ENCODE measurements at places on chromosomes 13 and 19.

- DNase-seq: no peak
Measured at GRCh38 chr13:39510316-39510695, 92.7 kb downstream of the LHFPL6 start.

- peak; percentile 66 for DNase-seq
Measured at GRCh38 chr19:6464070-6464873, at the start of gene CRB3. Gene CRB3 (plus strand): TSS chr19:6464271. CDS start chr19:6464702, 431 bp downstream.

GRCh38 chr13:44431150-44431549 is 57.5 kb downstream of the SERP2 start:
- no peak for DNase-seq

- no peak for DNase-seq
Measured at GRCh38 chr13:20964904-20965303, 62.4 kb upstream of the XPO4 start.

GRCh38 chr19:13712767-13713201 is 51.5 kb upstream of the MRI1 start:
- DNase-seq: no peak

DNA sequence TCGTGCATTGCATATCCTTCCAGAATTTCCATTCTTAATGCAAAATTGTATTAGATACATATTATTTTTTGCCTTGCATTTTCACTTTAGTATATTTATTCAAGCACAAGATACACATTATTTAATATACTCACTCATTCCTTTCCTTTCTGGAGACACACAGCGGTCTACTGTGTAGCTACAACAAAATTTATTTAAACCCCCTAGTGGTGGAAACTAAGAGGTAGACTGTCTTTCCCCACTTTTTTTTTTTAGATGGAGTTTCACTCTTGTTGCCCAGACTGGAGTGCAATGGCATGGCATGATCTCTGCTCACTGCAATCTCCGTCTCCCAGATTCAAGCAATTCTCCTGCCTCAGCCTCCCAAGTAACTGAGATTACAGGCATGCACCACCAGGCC is 2040.3 kb upstream of the PCDH20 start:
- no peak for DNase-seq

GRCh38 chr13:108566413-108567170 is 62.8 kb upstream of the MYO16 start:
- DNase-seq: no peak

- DNase-seq: no peak
Measured at GRCh38 chr19:32404933-32405430, 588 bp upstream of the DPY19L3 start.

DNA sequence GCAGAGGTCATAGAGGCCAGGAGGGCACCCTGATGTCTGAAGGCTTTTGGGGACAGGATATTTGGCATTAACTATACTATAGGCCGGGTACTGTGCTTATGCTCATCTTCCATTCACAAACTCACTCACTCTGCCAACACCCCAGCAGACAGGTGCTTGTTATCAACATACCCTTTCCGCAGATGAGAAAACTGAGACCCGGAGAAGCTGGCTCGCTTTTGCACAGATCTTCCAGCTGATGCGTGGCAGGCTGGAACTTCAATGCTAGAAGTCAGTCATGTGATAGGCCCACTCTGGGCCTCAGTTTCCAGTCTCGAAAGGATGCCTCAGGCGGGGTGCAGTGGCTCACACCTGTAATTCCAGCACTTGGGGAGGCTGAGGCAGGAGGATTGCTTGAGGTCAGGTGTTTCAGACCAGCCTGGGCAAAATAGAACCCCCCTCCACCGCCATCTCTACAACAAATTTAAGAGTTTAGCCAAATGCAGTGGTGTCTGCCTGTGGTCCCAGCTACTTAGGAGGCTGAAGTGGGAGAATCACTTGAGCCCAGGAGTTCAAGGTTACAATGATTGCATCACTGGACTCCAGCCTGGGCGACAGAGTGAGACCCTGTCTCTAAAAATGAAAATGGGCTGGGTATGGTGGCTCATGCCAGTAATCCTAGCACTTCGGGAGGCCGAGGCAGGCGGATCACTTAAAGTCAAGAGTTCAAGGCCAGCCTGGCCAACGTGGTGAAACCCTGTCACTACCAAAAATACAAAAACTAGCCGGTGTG is 9.5 kb downstream of the CNN1 start:
- DNase-seq: no peak

- DNase-seq: no peak
Measured at GRCh38 chr13:27440408-27440807, 10.0 kb downstream of the MTIF3 start.

GRCh38 chr19:16702123-16702522 is 17.5 kb upstream of the NWD1 start:
- DNase-seq: no peak

- DNase-seq: no peak
Measured at GRCh38 chr13:98984983-98985382, 7.1 kb upstream of the DOCK9 start.

GRCh38 chr19:40933025-40933424 is 51.0 kb upstream of the CYP2A7 start:
- no peak for DNase-seq

DNA sequence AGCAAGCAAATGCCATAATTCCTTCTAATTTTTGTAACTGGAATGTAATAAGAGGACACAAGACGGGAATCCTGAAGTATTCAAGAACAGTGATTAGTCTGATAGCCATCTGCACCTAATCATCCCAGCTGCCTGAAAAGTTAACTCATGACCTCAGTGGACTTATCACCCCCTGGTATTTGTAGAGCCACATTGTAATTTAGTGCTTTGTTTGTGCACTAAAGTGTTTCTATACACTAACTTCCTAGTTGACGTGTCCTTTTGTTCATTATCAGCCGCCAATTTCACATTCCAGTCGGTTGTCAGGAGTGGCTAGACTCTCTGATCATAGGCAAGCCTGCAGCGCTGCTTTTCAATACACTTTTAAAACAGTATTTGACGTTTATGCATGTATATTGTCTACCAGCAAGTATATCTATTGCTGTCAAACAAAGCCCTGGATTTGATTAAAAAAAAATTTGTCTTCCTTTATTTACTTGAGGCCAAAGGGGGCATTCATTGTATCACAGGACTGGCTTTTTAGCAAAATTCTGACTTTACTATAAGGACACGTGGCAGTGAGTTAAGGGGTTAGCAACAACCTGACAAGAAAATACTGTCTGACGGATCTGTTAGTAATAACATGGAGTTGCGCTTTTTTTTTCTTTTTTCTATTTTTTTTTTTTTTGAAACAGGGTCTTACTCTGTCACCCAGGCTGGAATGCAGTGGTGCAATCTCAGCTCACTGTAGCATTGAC is 10.4 kb upstream of the SOX21 start:
- DNase-seq: no peak

- peak; percentile 83 for DNase-seq
Measured at GRCh38 chr19:39409208-39410016, 2.8 kb downstream of the ZFP36 start.

GRCh38 chr13:33452873-33453517 is 167.4 kb upstream of the STARD13 start:
- no peak for DNase-seq

DNA sequence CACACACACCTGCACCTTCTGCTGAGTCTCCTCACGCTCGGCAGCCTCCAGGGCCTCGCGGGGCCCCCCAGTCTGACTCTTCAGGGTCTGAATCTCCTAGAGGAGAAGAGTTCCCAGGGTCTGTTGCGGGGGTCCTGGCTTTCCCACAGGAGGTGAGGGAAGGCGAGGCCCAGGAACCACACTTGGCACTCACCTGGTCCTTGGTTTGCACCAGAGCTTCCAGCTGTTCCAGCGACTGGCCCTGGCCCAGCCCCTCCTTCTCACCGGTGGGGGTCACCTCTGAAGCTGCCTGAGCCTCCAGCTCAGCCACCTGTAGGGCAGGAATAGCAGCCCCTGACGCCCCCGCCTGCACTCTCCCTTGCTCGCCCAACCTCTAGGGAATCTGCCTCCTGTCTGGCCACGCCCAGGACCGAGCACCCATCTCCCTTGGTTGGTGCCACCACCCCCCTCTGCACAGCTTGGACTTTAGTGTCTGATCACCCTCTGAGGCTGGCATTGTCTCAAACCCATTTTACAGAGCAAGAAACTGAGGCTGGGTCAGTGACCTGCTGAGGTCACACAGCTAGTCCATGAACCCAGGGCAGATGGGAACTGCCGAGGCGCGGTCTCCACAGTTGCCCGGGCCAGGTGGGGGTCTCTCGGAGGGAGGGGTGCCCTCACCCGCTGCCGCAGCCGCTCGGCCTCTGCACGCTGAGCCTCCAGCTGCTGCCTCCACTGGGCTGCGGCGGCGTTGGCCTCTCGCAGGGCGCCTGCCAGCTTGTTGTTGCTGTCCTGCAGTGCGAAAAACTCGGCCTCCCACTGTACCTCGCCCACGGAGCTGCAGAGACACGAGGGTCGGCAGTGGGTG is 9.5 kb downstream of the HOMER3 start:
- no peak for DNase-seq

GRCh38 chr19:3129112-3129511 is 6.7 kb upstream of the GNA15 start:
- DNase-seq: no peak

DNA sequence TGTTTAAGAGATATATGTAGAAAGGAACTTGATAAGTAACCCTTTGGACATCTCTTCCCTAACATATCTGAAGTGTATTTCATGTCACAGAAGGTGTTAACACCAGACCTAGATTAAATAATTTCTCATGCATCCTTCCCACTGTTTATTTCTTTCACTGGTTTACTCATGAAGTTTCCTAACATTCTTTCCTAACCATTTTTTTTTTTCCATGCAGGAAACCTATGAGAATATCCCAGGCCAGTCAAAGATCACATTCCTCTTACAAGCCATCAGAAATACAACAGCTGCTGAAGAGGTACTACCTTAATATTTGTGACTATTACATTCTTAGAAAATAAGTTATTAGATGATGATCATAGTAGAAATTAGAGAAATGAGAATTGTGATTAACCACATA is 28.8 kb downstream of the IPO5 start:
- DNase-seq: no peak

Data from NCI-H2029 treated with DMSO at 0.1 percent for 48 hours (cell line).